NCI-H187 (cell line): ENCODE measurements at places on chromosomes 5 and 9.

DNA sequence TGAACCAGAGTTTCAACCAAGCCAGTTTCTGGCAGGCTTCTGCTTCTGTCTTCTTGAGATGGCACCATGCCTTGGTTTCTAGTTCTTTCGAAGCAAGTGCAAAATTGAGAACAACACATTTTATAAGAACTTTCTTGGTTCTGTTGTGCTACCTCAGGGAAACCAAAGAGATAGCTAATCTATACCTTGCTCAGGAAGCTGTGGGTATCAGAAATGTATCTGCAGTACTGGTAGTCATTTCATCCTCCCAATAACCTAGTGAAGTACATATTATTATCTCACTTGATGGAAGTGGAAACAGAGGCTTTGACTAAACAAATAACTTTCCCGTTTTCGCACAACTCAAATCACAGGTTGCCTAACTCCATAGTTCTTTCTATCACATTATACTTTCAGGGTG is 246.6 kb downstream of the ENC1 start:
- DNase-seq, result no peak

- no peak for DNase-seq
These were observed 79.6 kb downstream of the ADAMTS2 start for GRCh38 chr5:179265514-179266290.

GRCh38 chr9:134793288-134794188 is 87.1 kb upstream of the FCN2 start:
- no peak for DNase-seq

DNA sequence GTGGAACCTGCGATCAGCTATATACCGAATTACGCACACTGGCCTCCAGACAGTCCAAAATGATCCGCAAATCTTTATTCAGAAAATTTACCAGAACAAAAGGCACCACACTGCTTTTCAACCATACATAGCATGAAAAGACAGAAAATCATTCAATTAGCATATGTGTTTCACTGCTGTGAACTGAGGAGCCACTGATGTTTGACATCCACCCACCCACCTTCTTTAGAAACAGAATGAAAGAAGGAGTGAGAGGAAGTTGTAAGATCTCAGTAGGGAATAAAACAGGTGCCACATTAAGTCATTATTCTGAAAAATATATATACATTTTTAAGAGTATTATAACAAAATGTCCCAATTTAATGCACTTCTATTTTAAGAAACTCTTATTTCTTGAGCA is 156.8 kb downstream of the NFIB start:
- no peak for DNase-seq
